HT1080 (cell line): ENCODE measurements at places on chromosomes 7 and 10.
A peak's percentile ranks its signal among the peaks of the same experiment; 100 is the strongest.

DNA sequence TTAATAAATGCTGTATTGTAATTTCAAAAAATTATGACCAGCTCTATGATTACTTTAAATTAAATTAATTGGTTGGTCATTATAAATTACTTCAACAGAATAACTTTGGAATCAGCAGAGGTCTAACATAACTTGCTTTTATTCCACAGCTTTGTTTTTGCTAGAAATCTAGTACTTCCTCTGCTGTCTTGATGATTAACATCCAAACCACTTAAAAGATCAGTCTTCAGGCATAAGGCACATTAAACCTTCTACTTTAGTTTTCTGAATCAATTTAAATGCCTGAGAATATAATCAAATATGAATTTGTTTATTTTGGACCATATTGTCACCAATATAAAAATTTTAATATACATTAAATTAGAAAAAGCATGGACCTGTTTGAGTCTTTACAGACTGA is 465.3 kb downstream of the ARL4A start:
- no peak for DNase-seq

GRCh38 chr10:111089293-111089692 is 12.5 kb downstream of the ADRA2A start:
- DNase-seq, result no peak

- DNase-seq, result no peak
Observed at GRCh38 chr10:132687893-132688579, 97.9 kb downstream of the NKX6-2 start.

GRCh38 chr7:73828107-73828803 is 2.5 kb upstream of the CLDN4 start:
- DNase-seq, result peak; percentile 81

GRCh38 chr7:97307521-97308108 is 190.1 kb downstream of the SDHAF3 start:
- DNase-seq, result peak; percentile 66

- no peak for DNase-seq
Observed at GRCh38 chr7:139061416-139061815, 25.6 kb upstream of the ZC3HAV1L start.

DNA sequence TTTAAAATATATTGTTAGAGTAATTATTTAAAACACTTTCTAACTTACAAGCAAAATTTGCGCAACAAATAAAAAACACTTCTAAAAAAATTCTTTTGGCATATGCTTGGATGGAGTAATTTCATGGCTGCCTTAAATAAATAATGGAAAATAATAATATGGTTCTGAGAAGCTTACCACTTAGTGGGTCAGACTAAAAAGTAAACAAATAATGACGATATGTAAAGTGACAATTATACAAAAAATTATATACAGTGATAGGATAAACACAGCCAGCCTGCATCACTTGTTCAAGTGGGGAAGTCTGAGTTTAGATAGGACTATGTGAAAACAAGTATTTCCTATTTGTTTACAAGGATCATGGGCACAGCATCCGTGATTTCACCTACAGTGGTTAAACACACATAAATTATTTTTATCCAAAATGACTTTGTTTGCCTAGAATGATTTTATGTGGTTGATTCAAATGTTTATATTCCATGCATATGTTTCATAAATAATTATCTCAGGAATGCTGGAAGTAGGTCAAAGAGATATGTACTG is 141.7 kb upstream of the SEMA3D start:
- no peak for DNase-seq

DNA sequence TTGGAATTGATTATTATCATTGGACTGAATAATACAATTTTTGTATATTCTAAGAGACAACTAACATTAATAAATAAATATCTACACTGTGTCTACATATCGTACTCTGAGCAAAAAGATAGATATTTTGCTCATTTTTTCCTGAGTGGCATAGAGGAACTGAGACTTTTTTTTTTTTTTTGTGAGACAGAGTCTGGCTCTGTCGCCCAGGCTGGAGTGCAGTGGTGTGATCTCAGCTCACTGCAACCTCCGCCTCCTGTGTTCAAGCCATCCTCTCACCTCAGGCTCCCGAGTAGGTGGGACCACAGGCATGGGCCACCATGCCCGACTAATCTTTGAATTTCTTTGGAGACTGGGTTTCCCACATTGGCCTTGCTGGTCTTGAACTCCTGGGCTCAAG is 14.0 kb downstream of the KMT2E start:
- DNase-seq, result no peak
